ENCODE measurements at places on chromosomes 6 and 20.

GRCh38 chr6:41497994-41498393, 48.2 kb upstream of the FOXP4 start:
- DNase-seq = no peak

- no peak for DNase-seq
Observed at GRCh38 chr6:74534465-74535211, 671.2 kb downstream of the COL12A1 start.

DNA sequence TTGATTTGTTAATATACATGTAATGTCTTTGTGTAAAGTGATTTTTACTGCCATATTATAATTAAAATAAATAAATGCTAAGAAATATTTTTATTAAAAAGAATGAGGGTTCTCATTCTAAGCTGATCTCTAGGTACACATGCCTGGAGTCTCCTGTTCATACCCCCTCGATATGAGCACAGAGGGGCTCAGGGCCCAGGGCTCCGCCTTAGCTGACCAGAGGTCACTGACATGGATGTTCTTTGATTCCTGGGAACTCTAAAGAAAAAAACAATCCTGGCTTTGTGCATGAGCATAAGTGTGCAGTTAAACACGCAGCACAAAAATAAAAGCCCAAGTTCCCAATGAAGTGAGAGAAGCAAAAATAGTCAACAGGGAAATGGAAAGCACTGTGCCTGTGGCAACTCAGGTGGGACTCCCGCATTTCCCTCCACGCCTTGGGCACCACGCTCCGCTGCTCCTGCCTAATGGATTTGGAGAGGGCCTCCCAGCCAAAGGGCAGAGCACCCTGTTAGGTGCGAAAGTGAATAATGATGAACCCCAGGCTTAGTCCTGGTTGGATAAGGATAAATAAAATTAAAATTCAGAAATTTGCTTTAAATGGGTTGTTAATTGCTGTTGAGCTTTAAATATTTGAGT, 33.3 kb upstream of the QKI start:
- no peak for DNase-seq

DNA sequence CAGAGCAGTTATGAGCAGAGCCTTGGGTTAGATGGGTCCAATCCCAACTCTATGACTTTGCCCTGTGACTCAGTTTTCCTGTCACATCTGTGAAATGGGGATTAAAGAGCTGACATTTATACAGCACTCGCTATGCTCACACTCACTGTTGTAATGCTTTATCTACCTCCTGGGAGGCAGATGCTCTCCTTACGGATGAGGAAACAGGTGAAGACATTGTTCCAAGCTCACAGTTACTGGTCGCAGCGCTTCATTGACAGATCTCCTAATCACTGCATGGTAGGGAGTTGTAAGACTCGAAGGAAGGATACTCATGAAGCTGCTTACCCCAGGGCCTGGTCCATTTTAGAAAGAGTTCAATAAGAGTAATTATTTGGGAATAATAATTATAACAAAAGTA, 2.9 kb upstream of the MYLK2 start:
- no peak for DNase-seq

DNA sequence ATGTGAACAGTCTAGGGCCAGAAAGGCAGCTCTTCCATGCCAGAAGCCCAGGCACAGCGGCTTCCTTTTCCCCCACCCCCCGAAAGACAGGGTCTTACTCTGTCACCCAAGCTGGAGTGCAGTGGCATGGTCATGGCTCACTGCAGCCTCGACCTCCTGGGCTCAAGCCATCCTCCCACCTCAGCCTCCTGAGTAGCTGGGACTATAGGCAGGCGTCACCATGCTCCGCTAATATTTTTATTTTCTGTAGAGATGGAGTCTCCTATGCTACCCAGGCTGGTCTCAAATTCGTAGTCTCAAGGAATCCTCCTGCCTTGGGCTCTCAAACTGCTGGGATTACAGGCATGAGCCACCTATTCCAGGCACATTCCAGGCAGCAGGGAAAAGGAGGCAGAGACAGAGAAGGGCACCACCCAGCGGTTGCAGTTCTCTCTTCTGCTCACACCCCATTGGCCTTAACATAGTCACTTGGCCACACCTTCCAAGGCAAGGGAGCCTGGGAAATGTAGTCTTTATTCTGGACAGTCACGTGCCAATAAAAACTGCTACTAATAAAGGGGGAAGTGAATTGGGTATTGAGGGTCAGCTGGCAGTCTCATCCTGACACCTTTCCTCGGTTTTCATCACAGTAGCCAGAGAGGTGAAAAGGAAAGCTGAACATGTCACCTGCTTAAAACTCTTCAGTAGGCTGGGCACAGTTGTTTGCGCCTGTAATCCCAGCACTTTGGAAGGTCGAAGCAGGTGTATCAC, 205.9 kb downstream of the ZMYND8 start:
- DNase-seq = no peak

GRCh38 chr20:9040863-9041524, 27.9 kb upstream of the PLCB4 start:
- no peak for DNase-seq

- no peak for DNase-seq
Observed at GRCh38 chr20:49387581-49387939, 94.9 kb downstream of the KCNB1 start.

- DNase-seq = no peak
Observed at GRCh38 chr6:43897571-43898302, 127.7 kb downstream of the VEGFA start.
